ENCODE measurements at places on chromosomes 5 and 9. TPM values are rescaled to one million over a fixed set of nuclear protein-coding genes. Genes with fewer than 3 reads are reported as not detected.

Gene CENPH
- total RNA-seq, result 7.7 TPM

DNA sequence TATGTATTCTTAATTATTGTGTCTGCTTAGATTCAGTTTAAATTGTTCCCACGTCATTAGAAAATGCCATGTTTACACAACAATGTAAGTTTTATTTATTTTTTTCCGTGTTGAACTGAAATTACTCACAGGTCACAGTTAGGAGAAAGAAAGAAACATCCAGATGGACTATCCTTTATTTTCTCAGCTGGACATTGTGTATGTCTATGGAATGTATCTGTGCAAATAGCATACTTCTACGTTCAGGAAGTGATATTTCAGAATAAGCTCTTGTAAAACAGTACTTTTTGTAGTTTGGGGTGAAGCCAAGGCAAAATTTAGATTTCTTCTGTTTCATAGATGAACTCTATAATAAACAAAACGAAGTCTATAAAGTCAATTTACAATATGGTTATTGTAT lies 249.0 kb upstream of the ZNF608 start:
- DNase-seq, result no peak

DNA sequence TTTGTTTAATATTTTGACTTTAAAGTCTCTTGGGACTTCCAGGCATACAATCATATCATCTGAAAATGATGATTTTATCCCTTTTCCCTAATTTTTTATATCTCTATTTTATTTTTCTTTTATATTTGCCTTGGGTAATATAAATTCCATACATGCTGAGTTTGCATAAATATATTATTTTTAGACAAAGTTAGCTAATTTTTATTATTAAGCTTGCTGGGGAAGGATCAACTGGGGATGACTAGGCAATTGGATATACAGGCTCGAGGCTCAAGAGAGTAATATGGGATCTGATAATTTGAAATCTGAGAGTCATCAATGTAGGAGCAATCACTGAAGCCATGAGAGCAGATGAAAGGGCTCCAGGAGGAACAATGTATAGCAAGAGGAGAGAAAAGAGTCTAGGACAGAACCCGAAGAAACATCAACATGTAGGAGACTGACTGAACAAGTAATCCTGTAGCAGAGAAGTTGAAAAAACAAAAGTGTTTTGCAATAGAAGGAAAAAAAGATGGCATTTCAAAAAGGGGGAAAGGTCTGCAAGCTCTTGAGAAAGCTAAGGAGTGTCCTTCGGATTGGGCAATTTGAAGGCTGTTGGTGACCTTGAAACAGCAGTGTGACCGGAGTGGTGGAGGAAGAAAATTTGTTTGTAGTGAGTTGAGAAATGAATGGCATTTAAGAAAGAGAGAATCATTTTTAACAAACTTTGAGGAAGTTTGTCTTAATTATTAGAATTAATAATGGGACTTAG lies 17.0 kb upstream of the RHOBTB3 start:
- DNase-seq, result no peak

DNA sequence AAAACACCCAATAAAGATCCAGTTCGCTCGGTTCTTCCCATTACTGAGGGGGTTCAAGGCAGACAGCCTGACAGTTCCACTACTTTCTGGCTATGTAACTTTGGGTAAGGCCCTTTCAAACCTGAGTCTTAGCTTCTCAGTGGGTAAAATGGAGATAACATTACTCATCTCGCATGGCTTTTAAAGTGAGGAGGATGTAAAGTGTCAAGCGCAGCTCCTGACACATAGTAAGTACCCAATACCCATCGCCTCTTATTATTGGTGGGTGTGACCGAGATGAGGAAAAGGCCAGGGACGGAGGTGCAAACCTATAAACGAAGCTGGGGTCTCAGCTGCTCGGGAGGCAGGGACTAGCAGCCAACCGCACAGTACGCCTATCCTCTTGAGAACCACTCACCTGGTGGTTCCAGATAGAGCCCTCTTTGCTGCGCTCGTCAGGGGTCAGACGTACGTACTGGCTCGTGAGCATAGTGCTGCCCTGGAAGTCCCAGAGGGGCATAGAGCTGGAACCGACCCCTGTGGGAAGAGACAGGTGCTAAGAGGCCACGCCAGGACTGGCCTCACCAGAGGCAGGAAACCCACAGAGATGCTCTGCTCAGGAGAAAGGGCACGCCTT lies 584 bp downstream of the LMAN2 start:
- no peak for DNase-seq

DNA sequence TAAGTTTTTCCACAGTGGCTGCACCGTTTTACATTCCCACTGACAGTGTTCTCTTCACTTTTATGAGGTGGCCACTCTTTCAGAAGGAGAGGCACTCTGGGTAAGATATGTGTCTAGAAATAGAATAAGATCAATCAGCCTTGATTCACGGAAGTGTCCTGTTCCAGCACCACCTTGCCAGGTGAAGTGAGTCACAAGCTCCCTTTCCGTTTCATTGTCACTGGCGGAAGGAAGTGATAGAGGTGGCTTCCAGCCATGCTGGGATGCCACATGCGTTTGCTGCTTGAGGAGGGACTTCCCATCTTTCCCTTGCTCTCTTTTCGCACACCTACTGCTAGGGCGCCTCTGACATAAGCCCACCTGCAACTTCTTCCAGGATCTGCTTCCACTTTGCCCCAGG lies 217.1 kb downstream of the PIK3R1 start:
- no peak for DNase-seq

DNA sequence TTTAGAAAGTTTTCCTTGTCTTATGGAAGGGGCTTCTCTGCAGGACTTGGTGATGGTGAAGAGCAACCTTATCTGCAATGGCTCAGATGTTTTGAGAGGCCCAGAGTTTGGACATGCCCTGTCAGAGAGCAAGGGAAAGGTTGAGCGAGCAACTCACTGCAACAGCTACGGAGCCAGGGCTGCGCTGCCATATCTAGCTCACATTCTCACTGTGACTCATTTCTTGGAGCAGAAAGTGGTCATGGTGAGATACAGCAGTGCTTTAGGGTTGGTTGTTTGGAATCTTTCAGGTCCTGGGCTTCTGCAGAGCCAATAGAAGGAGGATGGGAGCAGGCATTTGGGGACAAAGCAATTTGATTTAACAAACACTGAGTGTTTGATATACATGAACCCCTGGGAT lies 12.3 kb downstream of the GLRA1 start:
- DNase-seq, result no peak

DNA sequence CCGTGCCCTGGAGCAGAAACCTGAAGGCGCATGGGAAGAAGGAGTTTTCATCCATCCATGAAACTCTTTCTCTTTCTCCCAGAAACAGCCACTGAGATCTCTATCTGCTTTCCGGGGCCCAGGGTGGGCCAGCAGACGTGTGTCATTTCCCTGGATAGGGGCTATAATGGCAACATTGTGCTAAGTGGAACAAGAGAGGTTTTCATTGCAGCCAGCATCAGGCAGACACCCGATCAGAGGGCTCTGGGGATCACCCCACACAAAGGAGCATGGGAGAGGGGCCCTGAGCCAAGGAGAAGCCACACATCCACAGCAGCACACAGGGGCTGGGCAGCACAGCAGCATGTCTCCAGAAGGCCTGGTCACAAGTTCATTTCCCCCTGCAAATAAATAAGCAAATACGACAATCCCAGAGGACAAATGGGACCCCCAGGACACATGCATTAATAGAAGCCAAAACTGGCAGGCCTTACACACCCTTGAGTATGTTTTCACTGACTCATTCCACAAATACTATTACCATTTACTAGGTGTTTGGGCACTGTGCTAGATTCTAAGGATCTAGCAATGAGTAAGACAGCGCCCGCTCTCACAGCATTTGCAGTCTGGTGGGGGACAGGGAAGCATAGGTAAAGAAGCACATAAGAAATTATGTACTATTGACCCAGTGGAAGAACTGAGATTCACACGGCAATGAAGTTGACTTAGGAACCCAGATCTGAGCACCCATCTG lies 4.3 kb upstream of the AFAP1L1 start:
- no peak for DNase-seq

DNA sequence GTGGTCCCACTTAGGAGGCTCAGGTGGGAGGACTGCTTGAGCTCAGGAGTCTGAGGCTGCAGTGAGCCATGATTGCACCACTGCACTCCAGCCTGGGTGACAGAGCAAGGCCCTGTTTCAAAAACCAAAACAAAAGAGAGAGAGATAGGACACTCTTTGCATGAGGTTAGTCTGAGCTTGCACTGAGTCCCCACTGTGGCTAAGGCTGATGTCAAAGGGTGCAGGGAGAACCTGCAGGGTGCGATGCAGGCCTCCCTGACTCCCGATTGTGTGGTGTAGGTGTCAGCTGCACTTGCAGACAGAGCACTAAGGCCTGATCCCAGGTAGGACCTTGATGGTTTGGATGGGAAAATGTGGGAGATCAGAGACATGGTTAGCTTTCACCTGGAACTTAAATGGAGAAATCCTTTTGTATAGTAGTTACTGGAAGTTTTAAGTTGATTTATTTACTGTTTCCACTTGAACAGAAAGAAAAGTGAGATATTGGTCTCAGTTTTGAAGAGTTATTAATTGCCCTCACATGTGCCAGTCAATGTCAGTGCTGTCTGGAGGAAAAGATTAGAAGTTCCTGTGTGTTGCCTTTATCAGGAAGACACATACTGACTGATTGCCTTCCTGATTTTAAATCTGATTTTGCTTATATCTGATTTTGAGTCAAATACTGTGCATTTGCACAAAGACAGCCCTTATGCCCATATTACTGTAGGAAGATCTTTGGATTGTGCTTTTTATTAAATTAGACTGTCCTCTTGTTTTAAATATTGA lies 260.0 kb downstream of the MAST4 start:
- DNase-seq, result no peak

DNA sequence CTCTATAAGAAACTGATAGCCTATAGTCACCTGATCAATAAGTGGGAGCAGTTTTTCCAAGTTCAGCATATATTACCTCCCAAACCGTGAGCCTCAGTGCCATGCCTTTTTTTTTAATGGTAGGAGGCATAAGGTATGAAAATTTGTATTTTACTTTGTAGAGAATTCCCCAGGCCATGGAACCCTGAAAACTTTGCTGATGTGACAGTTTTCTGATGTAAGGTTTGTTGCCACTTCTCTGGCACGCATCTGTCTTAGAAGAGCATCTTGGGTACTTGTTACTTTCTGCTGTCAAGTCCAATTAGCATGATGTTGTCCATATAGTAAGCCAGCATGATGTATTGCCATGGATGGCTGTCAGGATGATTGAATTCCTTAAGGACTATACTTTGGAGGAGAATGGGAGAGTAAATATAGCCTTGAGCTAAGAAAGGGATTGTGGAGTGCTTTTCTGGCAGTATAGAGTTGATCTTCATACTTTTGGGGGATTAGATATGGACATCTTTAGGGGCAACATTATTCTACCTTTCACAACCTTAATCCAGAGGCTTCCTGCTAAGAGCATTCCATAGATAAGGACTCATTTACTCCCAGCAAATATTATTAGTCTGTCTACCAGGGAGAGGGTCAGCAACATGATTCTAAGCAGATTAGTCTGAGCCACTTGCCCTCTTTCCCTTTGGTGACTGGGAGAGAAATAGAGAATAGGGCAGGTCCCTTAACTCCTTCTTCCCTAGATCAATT lies 389.6 kb downstream of the YTHDC2 start:
- no peak for DNase-seq

DNA sequence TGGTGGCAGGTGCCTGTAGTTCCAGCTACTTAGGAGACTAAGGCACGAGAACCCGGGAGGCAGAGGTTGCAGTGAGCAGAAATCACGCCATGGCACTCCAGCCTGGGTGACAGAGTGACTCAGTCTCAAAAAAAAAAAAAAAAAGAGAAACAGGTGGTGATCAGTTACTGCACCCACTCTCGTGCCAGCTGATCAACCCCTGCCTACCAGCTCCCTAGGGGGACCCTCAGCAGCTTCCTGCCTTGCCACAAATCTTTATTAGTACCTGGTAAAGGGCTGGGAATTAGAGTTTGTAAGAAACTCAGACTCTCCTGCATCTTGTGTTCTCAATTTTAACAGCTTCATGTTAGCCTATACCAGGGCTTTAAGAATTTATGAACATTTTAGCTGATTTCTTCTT lies 914.9 kb downstream of the EFNA5 start:
- no peak for DNase-seq

Gene ADAMTSL1
- total RNA-seq, result 1.5 TPM

Gene CHSY3
- 19.7 TPM for total RNA-seq

GRCh38 chr9:21579247-21579671 lies 97.1 kb upstream of the IFNE start:
- no peak for DNase-seq

DNA sequence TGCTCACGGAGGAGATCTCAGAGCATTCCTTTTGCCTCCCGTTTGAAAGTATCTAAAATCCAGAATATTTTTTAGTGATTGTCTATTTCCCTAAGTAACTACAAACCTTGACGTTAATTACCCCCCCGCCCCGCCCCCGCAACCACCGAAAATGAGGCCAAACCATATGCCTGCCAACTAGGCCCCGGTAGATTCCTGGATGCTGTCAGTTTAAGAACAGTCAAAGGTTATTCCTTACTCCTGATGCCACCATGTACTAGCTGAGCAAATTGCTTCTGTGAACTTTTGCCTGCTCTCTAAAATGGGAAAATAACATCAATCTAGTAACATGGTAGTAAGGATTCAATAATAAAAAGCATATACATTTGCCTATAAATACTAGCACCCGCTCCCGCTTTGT lies 244.8 kb downstream of the SAXO1 start:
- no peak for DNase-seq

Gene GFI1B
- not detected for total RNA-seq

GRCh38 chr9:86600291-86600690 lies 246.1 kb upstream of the TUT7 start:
- DNase-seq, result no peak

GRCh38 chr9:69834056-69834455 lies 13.4 kb downstream of the CFAP95 start:
- DNase-seq, result no peak

Gene PAEP
- total RNA-seq, result not detected

Gene NEURL1B
- total RNA-seq, result 1.5 TPM

Gene FOXI1
- not detected for total RNA-seq

DNA sequence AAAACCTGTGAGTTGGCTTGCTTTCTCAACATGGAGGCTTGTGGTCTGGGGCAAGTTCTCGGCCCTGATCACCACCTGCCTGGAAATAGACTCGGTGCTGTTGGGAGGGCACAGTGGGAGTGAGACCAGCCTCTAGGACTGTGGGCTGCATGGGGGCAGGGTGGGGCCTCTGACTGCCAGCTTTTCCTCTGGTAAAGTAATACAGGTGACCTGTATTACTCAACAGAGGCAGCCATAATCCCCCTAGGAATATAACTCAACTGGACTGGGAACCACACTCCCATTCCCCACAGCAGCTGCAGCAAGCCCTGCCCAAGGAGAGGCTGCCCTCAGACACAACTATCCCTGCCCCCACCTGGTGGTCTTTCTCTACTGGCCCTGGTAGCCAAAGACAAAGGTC lies 72.8 kb downstream of the C9orf153 start:
- peak; percentile 60 for DNase-seq
